ENCODE measurements at places on chromosomes 5 and 9. TPM values are rescaled to one million over a fixed set of nuclear protein-coding genes. Genes with fewer than 3 reads are reported as not detected.
A peak's percentile ranks its signal among the peaks of the same experiment; 100 is the strongest.

- peaks cover 5% of the 10 kb centered on the region for H3K27me3 ChIP-seq
- no peaks in the 10 kb centered on the region for H3K36me3 ChIP-seq
- no peaks in the 10 kb centered on the region for H3K4me1 ChIP-seq
- H3K27ac ChIP-seq, result no peak overlapping the region
- no peak overlapping the region for H3K4me3 ChIP-seq
- DNase-seq, result no peak
Measured at GRCh38 chr9:114769624-114770023, 36.2 kb downstream of the TNFSF15 start.

DNA sequence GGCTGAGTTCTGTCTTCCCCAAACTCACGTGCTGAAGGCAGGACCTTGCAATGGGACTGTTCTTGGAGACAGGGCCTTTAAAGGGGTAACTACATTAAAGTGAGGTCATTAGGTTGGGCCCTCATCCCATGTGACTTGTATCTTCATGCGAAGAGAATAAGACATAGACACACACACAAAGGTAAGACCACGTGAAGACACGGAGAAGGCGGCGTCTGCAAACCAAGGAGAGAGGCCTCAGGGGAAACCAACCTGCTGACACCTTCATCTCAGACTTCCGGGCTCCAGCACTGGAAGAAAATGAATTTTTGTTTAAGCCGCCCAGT is 50.7 kb upstream of the KCNMB1 start:
- no peak for DNase-seq
- no peaks in the 10 kb centered on the region for H3K36me3 ChIP-seq
- no peaks in the 10 kb centered on the region for H3K4me1 ChIP-seq
- H3K27ac ChIP-seq, result no peak overlapping the region
- H3K4me3 ChIP-seq, result no peak overlapping the region

DNA sequence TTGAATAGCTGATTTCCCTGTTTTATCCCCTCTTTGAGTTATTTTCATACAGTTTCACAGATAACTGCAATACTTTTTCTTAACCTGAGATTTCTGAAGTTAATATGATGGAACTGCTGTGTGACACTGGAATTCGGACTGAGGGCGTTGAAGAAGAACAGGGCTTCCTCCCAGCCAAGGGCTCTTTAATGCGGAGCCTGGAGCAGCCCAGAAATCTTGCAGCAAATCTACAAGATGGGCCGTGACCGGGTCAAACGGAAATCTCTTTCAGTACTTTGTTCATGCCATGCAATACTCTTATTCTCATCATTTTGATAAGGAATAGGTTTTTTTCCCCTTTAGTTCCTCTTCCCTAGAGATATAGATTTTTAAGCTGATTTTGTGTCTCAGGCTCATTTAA is 236.8 kb upstream of the IRX4 start:
- H3K27ac ChIP-seq, result no peak overlapping the region
- H3K36me3 ChIP-seq, result no peaks in the 10 kb centered on the region
- no peaks in the 10 kb centered on the region for H3K4me1 ChIP-seq
- H3K4me3 ChIP-seq, result no peak overlapping the region

- H3K36me3 ChIP-seq, result peaks cover 18% of the 10 kb centered on the region
- no peaks in the 10 kb centered on the region for H3K27me3 ChIP-seq
- H3K4me3 ChIP-seq, result no peak overlapping the region
- peak overlapping the region; percentile 73 for H3K27ac ChIP-seq
- DNase-seq, result peak; percentile 80
Measured at GRCh38 chr9:109453210-109453842, 44.8 kb downstream of the PTPN3 start.

DNA sequence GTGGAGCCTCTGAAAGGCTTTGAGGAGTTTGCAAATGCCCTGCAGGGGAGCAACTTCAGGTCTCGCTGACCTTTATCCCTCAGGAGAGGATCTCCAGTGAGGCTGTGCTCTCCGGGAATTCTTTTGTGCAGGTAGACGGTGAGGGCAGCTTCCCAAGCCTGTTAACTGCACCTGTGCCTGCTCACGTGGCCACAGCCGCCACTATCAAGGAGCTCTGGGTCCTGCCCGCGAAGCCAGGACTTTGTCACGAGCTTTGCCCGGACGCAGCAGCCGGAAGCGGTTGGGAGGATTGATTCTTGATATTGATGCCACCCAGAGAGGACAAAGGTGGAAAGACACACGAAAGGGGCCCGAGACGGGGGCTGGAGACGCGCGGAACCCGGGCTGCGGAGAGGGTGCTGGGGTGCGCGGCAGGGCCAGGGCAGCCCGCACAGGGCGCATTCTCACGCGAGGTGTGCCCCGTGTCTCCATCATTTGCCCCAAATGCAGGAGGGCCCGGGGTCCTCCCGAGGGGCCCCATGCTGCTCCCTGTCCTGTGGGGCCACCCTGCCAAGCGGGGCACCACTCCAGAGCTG is 18.2 kb downstream of the SLC9A3 start:
- H3K4me1 ChIP-seq, result peaks cover 5% of the 10 kb centered on the region
- no peak overlapping the region for H3K4me3 ChIP-seq
- peaks cover 36% of the 10 kb centered on the region for H3K27me3 ChIP-seq
- DNase-seq, result no peak
- H3K27ac ChIP-seq, result no peak overlapping the region
- no peaks in the 10 kb centered on the region for H3K36me3 ChIP-seq

GRCh38 chr5:91162534-91163381 is 220.4 kb downstream of the ARRDC3 start:
- H3K27ac ChIP-seq, result peak overlapping the region; percentile 83
- no peaks in the 10 kb centered on the region for H3K27me3 ChIP-seq
- peak overlapping the region; percentile 58 for H3K4me3 ChIP-seq
- H3K36me3 ChIP-seq, result no peaks in the 10 kb centered on the region
- DNase-seq, result no peak

GRCh38 chr9:117783828-117784227 is 79.6 kb downstream of the TLR4 start:
- no peaks in the 10 kb centered on the region for H3K36me3 ChIP-seq
- no peaks in the 10 kb centered on the region for H3K4me1 ChIP-seq
- no peaks in the 10 kb centered on the region for H3K27me3 ChIP-seq

The PCDHGA7 gene
- polyA plus RNA-seq, result 0.14 TPM

- no peaks in the 10 kb centered on the region for H3K4me1 ChIP-seq
- peaks cover 2% of the 10 kb centered on the region for H3K36me3 ChIP-seq
- H3K27me3 ChIP-seq, result no peaks in the 10 kb centered on the region
- DNase-seq, result no peak
Measured at GRCh38 chr9:96321515-96321914, 19.5 kb upstream of the HSD17B3 start.

- no peaks in the 10 kb centered on the region for H3K4me1 ChIP-seq
- DNase-seq, result no peak
- no peak overlapping the region for H3K27ac ChIP-seq
- H3K4me3 ChIP-seq, result no peak overlapping the region
- no peaks in the 10 kb centered on the region for H3K36me3 ChIP-seq
Measured at GRCh38 chr5:92525131-92525530, 1055.9 kb downstream of the NR2F1-AS1 start.

GRCh38 chr9:120099065-120099464 is 480.9 kb downstream of the CDK5RAP2 start:
- no peak for DNase-seq
- no peak overlapping the region for H3K4me3 ChIP-seq
- H3K36me3 ChIP-seq, result no peaks in the 10 kb centered on the region
- no peak overlapping the region for H3K27ac ChIP-seq
- no peaks in the 10 kb centered on the region for H3K27me3 ChIP-seq
- no peaks in the 10 kb centered on the region for H3K4me1 ChIP-seq

GRCh38 chr9:27212191-27212590 is 84.8 kb downstream of the EQTN start:
- no peak for DNase-seq
- no peak overlapping the region for H3K27ac ChIP-seq
- peaks cover 9% of the 10 kb centered on the region for H3K27me3 ChIP-seq
- H3K36me3 ChIP-seq, result no peaks in the 10 kb centered on the region
- H3K4me3 ChIP-seq, result no peak overlapping the region

GRCh38 chr5:174045470-174046025 is at the start of gene NSG2:
TSS of gene NSG2 (plus strand) at chr5:174045706. CDS start at chr5:174046756, 1,050 bp downstream.
- H3K4me3 ChIP-seq, result no peak within 1 kb of the TSS
- no peaks in the 10 kb centered on the region for H3K4me1 ChIP-seq
- no peaks in the 10 kb centered on the region for H3K27me3 ChIP-seq

The SLC27A6 gene
- 1.1 TPM for polyA plus RNA-seq

- peaks cover 6% of the 10 kb centered on the region for H3K4me1 ChIP-seq
- H3K36me3 ChIP-seq, result no peaks in the 10 kb centered on the region
- H3K4me3 ChIP-seq, result no peak overlapping the region
- H3K27ac ChIP-seq, result no peak overlapping the region
- H3K27me3 ChIP-seq, result no peaks in the 10 kb centered on the region
Measured at GRCh38 chr5:69149676-69150010, 17.3 kb upstream of the CCNB1 start.

DNA sequence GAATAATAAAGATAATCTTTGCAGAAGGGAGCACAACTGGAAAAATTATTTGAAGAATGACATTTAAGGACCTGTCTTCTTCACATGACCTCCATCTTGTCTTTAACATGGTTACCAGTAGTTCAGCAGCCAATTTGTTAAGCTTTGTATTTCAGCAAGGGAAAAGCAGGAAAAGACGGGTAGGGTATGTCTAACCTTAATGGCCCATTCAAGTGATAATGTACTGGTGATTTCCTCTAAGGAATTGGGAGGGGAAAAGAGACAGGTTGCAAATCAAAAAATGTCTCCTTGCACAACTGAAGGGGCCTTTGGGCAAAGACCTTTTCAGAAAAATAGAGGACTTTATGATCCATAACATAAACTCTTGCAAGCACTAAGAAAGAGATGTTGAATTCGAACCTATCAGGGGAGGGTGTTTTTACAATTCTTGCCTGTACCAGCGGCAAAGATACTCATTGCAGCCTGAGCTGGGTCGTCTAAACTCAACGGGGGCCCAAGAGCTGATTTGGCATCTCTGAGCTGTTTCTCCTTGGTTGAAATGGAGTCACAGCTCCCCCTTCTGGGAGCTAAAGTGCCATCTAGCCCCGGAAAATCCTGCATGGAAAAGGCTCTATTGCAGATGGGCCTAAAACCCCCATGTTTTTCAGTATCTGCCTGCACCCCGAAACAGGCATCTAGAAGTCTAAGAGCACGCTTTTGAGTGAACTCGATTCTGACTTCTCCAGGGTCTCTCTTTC is 3.8 kb downstream of the BRINP1 start:
- H3K27me3 ChIP-seq, result peaks cover 39% of the 10 kb centered on the region
- H3K4me3 ChIP-seq, result no peak overlapping the region
- no peaks in the 10 kb centered on the region for H3K36me3 ChIP-seq
- DNase-seq, result no peak
- no peak overlapping the region for H3K27ac ChIP-seq
- H3K4me1 ChIP-seq, result no peaks in the 10 kb centered on the region

All from keratinocyte (primary cell).